ENCODE measurements at places on chromosomes 13 and 19. TPM values are rescaled to one million over a fixed set of nuclear protein-coding genes. Genes with fewer than 3 reads are reported as not detected.
A peak's percentile ranks its signal among the peaks of the same experiment; 100 is the strongest.

SHISA7 gene
- total RNA-seq = not detected

TCF3 gene
- total RNA-seq = 130 TPM

LRRC8E gene
- total RNA-seq = 6.9 TPM

GRCh38 chr13:37273836-37274235 is 168.4 kb upstream of the CSNK1A1L start:
- H3K4me3 ChIP-seq = no peak overlapping the region
- no peaks in the 10 kb centered on the region for H3K27me3 ChIP-seq
- peaks cover 4% of the 10 kb centered on the region for H3K36me3 ChIP-seq
- H3K4me1 ChIP-seq = peaks cover 10% of the 10 kb centered on the region
- no peak overlapping the region for H3K27ac ChIP-seq

DNA sequence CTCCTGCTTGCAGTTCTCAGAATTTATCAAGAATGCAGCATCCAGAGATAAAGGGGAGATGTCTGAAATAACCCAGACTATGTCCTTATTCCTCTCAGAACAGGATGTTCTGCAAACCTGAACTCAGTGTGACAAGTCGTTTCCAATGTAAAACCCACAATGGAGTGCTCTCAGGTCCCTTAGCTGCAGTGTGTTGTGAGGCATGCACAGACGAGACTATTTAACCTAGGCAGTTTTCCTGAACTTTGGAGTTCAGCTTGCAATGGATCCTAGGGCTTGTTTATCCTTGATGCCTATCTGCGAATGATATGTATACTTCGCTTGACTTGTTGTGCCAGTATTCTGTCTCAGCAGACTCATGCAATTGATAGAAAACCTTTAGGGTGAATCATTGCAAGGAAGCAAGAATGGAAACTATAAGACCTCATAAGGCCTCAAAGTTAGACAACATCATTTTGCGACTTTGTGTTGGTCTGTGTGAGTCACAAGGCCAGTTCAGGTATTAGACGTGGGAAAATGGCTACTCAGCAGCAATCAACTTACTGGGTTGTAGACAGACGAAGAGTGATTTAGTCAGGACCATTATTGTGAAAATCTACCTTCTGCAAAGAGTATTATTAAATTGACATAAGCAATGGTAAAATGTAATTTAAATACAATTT is 2439.9 kb upstream of the PCDH20 start:
- H3K36me3 ChIP-seq = no peaks in the 10 kb centered on the region
- H3K27ac ChIP-seq = no peak overlapping the region
- H3K4me3 ChIP-seq = no peak overlapping the region

DNA sequence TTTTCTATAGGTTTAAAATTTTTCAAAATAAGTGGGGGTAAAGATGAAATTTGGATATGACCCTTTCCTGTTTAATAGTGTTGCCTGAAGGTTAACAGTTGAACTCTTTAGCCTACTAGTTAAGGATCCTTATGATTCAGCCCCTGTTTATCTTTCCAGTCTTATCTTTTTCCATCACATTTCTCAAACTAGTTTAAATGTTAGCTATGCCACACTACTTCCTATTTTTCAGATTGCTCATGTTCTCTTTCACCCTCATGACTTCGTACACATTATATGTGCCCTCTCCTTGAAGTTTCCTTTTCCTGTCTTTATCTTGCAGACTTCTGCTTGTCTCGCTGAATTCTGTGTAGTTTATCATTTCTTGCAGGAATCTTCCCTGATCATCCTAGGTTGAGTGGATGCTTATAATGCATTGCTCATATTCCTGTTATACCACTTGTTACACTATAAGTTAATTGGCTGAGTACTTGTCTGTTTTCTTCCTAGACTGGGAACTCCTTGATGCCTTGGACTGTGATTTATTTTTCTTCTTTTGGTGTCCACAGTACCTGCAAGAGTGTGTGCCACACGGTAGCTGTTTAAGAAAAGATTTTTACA is 86.7 kb downstream of the FNDC3A start:
- no peaks in the 10 kb centered on the region for H3K27me3 ChIP-seq
- no peak overlapping the region for H3K4me3 ChIP-seq
- H3K27ac ChIP-seq = no peak overlapping the region

- peaks cover 2% of the 10 kb centered on the region for H3K27me3 ChIP-seq
- H3K4me1 ChIP-seq = peaks cover 3% of the 10 kb centered on the region
- no peak overlapping the region for H3K4me3 ChIP-seq
- DNase-seq = no peak
- H3K27ac ChIP-seq = no peak overlapping the region
- H3K36me3 ChIP-seq = no peaks in the 10 kb centered on the region
These were observed 21.9 kb downstream of the LCP1 start for GRCh38 chr13:46160065-46160464.

DNA sequence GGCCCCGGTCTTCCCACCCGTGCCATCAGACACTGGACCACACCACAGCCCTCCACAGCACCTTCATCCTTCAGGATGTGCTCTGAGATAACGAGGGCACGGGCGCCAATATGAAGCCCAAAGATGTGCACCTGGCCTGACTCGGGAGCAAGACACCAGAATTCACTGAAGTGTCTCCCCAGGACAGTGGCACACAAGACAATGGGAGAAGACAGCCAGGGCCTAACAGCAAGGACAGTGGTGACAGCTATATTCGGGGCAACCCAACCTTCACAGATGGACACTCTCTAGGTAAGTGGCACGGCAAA is 7.2 kb downstream of the DDX39A start:
- no peaks in the 10 kb centered on the region for H3K27me3 ChIP-seq
- no peak for DNase-seq
- peak overlapping the region; percentile 32 for H3K27ac ChIP-seq

Data from chondrocyte (in vitro differentiated cells).